Lung (tissue), 17 donors: ENCODE measurements at places on chromosomes 6 and 20. TPM values are rescaled to one million over a fixed set of nuclear protein-coding genes. Genes with fewer than 3 reads are reported as not detected.

The CASS4 gene
- total RNA-seq = 19.7 TPM

The PAK5 gene
- 0.51 TPM for total RNA-seq

The NINL gene
- total RNA-seq = 15.5 TPM

DNA sequence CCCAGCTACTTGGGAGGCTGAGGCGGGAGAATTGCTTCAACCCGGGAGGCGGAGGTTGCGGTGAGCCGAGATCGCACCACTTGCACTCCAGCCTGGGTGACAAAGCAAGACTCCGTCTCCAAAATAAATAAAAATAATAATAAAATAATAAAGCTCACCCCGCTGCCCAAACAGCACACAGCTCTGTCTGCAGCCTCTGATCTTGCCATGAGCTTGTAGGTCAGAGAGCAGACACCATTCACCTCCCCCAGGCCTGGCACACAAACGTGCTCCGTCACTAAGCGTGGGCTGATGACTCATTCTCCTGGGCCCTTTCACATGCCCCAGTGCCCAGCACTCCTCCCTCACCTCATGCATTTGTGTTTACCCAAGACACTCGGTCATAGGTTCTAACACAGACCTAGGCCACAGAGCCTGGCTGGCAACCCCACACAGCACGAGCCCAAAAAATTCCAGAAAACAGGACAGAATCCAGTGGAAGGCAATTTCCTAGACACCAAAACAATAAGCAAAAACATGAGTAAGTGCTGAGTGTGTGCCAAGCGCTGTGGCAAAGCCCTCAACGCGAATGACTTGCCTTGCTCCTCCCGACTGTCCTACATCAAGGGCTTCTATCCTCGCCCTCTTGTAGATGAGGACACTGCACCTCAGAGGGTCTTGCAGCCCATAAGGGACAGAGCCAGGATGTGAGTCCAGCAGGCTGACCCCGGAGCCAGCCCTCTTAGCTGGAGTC is 18.0 kb downstream of the ATP9A start:
- H3K36me3 ChIP-seq = no peaks in the 10 kb centered on the region
- no peak for DNase-seq
- no peak overlapping the region for H3K4me3 ChIP-seq
- no peaks in the 10 kb centered on the region for H3K27me3 ChIP-seq
- no peaks in the 10 kb centered on the region for H3K4me1 ChIP-seq

DNA sequence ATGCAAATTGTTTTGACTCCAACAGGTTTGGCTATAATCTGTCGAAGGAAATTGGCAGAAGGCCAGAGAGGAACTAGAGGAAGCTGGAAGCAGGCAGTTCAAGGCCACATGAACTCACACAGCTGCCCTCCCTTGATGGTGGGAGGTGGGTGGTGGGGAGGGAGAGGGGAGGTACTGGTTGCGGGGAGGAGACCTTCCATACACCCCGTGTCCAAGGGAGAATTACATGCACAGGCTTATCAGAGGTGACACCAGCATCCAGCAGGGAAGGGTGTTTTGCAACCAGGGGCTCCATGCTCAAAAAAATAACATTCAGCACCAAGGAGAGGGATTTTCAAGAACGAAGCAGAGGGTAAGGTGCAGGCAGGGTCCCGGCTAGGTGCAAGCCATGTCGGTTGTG is 9.1 kb downstream of the PRND start:
- no peak overlapping the region for H3K4me3 ChIP-seq
- H3K27ac ChIP-seq = no peak overlapping the region
- H3K36me3 ChIP-seq = no peaks in the 10 kb centered on the region
- peak; percentile 42 for DNase-seq

DNA sequence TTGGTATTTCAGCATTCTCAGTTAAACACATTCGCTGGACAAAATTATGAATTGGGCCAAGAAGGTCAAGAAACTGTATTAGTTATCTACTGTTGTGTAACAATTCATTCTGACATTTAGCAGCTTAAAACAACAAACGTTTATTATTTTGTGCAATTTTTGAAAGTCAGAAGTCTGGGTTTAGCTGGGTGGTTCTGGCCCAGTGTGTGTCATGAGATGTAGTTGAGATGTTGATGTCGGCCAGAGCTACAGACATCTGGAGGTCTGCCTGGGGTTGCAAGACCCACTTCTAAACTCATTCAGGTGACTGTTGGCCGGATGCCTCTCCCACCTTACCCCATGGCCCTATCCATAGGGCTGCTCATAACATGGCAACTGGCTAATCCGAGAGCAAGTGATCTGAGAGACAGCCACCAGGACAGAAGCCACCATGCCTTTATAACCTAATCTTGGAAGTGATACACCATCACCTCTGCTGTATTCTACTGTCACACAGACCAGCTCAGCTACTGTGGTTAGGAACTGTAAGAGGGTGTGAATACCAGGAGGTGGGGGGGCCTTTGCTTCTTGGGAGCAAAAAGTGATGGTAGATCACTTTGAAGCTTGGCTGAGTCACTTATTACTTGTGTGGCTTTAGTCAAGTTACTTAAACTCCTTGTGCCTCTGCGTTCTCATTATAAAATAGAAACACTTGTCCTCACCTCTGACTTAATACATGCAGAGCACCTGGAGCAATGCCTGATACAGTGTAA is 217.0 kb upstream of the MYLIP start:
- H3K36me3 ChIP-seq = no peaks in the 10 kb centered on the region
- H3K4me3 ChIP-seq = no peak overlapping the region
- no peak for DNase-seq
- H3K27me3 ChIP-seq = no peaks in the 10 kb centered on the region
- no peak overlapping the region for H3K27ac ChIP-seq
- H3K4me1 ChIP-seq = no peaks in the 10 kb centered on the region

DNA sequence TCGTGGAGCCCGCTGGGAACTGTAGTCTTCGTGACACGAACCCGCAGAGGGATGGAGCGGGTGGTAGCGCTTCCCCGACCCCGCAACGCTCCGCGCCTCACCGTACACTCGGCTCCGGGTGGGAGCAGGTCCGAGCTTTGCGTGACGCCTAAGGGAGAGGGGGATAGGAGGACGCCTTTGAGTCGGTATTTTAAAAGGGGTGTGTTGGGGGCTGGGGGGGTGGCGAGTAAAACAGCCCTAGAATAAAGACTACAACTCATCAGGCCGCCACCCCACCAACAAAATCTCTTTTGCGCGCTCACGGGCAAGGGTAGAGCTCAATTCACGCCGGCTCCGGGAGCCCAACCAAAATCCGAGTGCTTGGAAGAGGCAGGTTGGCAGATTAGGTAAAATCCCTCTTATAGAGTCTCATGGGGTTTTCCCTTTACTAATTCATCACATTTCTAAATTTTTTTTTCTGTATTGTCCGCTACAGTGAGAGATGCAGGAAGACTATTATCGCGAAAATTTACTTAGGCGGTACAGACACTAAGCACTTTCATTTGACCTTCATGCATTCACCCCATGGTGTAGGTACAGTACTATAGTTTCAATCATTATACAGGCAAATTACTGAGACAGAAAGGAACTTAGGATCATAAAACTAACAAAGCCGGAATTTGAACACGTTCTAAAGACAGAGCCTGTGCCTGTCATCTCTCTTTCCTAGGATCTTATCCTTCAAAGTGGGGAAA is 706 bp upstream of the SNX14 start:
- H3K27ac ChIP-seq = peak overlapping the region; percentile 93
- no peaks in the 10 kb centered on the region for H3K27me3 ChIP-seq
- peak overlapping the region; percentile 75 for H3K4me3 ChIP-seq
- DNase-seq = no peak

DNA sequence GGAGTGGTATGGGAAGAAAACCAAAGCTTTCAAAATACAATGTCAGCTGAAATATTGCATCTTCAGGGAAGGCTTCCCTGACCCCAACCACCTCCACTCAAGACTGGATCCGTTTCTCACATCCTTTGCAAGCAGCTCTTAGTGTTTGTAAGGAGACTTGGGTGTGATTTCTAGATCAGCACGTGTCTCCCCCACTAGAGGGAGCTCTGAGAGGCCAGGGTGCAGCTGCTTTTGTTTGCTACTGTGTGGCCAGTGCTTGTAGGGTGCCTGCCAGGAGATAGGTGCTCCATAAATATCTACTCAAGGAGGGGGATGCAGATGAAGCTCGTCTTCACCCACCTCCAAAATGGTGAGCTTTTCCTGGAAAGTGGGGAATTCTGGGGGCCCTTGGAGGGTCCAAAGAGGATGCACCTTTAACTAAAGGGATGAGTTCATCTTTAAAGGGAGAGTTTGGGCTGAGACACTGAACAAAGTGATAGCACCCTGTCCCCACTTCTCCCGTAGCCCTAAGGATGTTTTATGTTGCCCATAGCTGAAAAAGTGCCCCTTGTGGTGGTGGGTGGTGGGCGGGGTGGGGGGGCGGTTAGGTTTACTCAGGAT is 52.6 kb upstream of the MAFB start:
- no peaks in the 10 kb centered on the region for H3K27me3 ChIP-seq
- no peaks in the 10 kb centered on the region for H3K4me1 ChIP-seq
- H3K36me3 ChIP-seq = no peaks in the 10 kb centered on the region
- H3K27ac ChIP-seq = no peak overlapping the region

GRCh38 chr20:43666376-43667328 is at the start of gene MYBL2:
MYBL2 (plus strand) TSS chr20:43667114; CDS start chr20:43667284, 170 bp downstream.
- no peaks in the 10 kb centered on the region for H3K36me3 ChIP-seq
- H3K27me3 ChIP-seq = peaks cover 3% of the 10 kb centered on the region
- H3K4me1 ChIP-seq = peaks cover 5% of the 10 kb centered on the region
- peak; percentile 79 for DNase-seq
- H3K27ac ChIP-seq = no peak within 1 kb of the TSS

DNA sequence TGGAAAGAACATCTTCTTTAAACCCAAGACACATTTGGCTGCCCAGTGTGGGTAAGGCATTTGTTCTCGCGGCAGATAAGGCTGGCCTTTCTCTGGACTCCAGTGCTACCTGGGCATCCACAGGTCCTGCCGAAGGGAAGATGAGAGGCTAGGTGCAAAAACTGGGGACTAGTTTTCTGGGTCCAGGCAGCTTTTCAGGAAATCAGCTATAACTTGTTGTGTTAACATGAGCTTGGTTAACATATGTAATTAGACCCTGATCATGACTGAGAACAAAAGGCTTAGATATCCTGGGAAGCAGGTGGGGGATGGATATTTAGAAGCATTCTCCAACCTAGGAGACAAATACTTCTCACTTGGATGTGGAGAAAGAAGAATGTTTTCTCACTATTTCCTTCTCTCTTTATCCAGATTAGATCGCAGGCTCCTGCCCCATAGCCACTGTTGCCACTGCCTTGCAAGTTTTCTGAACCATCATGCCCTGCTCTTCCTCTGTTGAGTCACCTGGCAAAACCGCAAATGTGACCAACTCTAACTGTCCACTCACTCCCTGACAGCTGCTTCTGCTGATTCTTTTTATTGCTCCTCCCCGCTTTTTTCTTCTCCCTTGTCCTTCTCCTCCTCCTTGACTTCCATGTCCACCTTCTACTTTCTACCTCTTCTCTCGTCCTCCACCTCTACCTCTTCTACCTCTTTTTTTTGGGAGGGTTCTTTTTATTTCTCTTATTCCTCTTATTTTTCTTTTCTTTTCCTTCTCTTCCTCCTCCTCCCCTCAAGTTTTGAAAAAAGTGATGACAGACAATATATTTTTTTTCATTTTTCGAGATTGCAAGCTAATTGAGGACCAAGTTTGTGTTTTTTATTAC is 258.1 kb downstream of the UTRN start:
- H3K36me3 ChIP-seq = peaks cover 29% of the 10 kb centered on the region
- DNase-seq = no peak
- no peak overlapping the region for H3K4me3 ChIP-seq
- H3K27ac ChIP-seq = no peak overlapping the region
- H3K4me1 ChIP-seq = no peaks in the 10 kb centered on the region

DNA sequence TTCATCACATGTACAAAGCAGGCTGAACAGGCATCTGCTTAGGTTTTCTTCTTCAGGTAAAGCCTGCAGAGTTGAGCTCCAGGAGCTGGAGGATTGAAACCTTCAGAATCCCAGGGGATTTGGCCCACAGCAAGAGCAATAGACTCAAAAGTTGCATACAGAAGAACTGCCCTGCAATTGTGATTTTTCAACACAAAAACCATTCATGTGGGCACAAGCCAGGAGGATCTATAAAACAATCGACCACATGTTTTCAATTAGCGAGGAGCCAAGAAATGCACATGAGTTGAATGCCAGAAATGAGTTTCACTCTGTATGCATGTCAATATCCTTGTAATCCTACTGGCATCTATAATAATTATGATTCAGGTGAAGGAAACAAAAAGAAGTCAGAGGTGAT is 576.4 kb downstream of the HDGFL1 start:
- no peak for DNase-seq
- no peaks in the 10 kb centered on the region for H3K27me3 ChIP-seq
- no peak overlapping the region for H3K4me3 ChIP-seq
- no peak overlapping the region for H3K27ac ChIP-seq

DNA sequence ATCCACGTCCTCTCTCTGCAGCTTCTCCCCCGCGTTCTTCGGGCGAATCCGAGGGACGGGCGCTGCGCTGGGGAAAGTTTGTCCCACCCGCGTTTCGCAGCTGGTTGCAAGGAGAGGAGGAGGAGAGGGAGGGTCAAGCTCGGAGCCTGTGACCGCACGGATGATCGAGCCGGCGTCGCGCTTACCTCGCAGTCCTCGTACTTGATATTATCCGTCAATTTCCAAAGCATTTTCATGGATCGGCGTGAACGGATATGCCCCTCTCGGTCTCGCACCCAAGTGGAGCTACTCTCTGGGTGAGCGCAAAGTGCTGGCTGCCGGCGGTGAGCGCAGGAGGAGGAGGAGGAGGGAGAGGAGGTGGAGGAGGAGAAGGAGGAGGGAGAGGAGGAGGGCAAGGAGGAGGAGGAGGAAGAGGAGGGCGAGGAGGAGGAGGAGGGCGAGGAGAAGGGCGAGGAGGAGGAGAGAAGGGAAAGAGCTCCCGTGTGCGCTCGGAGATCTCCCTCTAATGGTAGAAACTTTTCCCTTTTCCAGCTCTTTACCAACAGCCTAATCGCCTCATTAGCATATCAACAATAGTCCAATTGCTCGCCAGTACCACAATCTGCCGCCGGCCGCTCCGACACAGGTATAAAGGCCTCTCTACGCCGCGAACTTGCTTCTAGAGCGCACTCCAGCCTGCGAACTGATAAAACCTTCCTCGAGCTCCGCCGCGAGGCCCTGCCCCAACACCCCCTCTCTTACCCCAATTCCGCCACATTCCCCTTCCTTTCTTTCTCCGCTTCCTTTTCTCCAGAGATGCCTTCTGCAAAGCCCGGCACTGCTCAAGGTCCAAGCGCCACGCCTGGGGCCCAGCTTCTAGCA is at the start of gene TFAP2A:
Gene TFAP2A (minus strand): TSS at position 319 of the 861 bp plus-strand sequence. CDS start 83 bp downstream, at position 236.
- peaks cover 7% of the 10 kb centered on the region for H3K4me1 ChIP-seq
- H3K27me3 ChIP-seq = peaks cover 8% of the 10 kb centered on the region
- no peak within 1 kb of the TSS for H3K4me3 ChIP-seq

- H3K4me3 ChIP-seq = no peak overlapping the region
- peaks cover 4% of the 10 kb centered on the region for H3K36me3 ChIP-seq
- H3K4me1 ChIP-seq = peaks cover 23% of the 10 kb centered on the region
Observed at GRCh38 chr20:2136275-2136674, 34.6 kb downstream of the STK35 start.
